Spinal cord (tissue), 10 donors: ENCODE measurements at places on chromosomes 6 and 20.

GRCh38 chr6:20680697-20681165 lies 146.5 kb downstream of the CDKAL1 start:
- no peak for DNase-seq

DNA sequence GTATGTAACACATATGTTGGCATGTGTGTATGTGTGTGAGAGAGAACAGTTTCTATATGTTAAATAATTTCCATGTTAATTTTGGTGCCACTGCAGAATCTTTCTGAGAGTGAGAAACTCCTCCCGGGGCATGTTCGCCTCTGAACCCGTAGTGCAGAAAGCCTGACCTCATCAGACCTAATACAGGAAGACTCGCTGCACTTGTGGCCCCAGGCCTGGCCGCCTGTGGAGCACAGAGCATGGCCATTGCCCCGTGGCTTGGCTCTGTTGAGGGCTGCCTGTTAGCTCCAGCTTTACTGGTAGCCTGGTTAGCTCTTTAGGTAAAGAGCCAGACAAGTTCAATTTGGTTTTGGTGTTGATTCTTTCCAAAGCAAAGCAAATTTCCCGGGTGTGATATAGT lies 25.5 kb downstream of the FARS2 start:
- no peak for DNase-seq

DNA sequence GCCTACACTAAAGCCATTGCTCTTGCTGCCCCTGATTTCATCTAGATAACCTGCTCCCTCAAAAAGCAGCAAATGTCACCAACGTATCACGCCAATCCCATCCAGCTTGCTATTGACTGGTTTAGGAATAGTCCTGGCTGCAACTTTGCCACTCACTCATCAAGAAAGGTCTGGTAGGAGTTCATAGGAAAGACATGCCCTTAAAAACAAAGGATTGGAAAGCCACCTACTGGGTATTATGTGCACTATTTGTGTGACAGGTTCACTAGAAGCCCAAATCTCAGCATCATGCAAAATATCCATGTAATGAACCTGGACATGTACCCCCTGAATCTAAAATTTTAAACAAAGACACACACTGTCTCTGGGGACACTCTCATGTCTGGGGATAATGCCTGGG lies 170.4 kb upstream of the COL21A1 start:
- no peak for DNase-seq

DNA sequence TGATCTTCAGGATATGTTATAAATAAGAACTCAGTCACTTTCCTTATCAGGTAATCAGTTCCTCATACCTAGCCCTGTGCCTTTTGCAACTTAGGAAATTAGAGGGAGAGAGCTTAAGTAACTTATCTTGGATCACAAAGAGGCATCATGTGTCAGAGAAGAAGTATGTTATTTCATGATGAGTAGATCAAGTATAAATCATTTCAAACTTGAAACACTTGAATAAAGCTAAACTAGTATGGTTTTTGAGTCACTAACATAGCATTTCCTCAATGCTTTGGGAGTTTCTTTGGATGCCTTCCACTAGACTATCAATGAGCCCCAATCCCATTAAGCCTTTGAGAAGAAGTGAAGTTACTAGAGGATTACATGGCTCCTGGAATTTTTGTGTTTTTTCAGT lies 102.6 kb upstream of the TNFAIP3 start:
- DNase-seq = no peak

GRCh38 chr20:33832103-33832804 lies 21.1 kb downstream of the CHMP4B start:
- DNase-seq = no peak

- no peak for DNase-seq
These were observed 40.0 kb downstream of the IRF4 start for GRCh38 chr6:431504-431903.

DNA sequence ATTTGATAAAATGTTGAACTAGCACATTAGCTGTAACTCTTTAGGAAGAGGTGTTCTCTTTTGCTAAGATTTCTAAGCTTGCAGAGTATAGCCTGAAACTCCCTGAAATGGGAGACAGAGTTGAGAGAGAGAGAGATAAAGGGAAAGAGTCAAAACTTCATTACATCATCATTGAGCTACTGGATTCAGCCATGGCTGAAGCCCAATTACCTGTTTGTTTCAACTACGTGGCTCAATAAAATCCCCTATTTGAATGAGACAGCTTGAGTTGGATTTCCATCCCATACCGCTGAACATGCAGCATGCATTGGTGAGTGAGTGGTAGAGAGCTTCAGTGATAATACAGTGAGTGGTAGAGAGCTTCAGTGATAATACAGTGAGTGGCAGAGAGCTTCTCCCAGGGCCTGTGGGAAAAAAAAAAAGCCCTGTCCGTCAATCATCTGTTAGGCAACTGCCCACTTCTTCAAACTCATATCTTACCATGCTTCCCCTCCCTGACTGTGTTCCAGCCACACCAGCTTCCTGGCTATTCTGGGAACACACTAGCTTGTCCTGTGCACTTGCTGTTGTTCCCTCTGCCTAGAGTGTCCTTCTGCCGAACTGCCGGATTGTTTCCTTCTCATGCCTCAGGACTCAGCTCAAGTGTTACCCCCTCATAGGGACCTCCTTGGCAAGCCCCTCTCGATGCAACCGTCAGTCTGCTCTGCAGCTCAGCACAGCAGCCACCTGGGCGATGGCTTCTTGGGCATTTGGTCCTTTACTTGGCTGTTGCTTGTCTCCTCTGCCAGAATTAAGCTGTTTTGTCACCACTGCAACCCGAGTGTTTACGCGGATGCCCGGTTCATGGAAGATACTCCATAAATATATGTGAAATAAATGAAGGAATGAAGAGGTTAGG lies 91.3 kb upstream of the EYA2 start:
- DNase-seq = no peak

GRCh38 chr6:144500892-144501291 lies 215.8 kb downstream of the UTRN start:
- DNase-seq = no peak

GRCh38 chr20:32609111-32609773 lies 24.1 kb upstream of the NOL4L start:
- DNase-seq = no peak

- no peak for DNase-seq
These were observed 84.2 kb upstream of the CNKSR3 start for GRCh38 chr6:154594496-154595198.

GRCh38 chr6:140039364-140039763 lies 664.9 kb upstream of the CITED2 start:
- DNase-seq = no peak

DNA sequence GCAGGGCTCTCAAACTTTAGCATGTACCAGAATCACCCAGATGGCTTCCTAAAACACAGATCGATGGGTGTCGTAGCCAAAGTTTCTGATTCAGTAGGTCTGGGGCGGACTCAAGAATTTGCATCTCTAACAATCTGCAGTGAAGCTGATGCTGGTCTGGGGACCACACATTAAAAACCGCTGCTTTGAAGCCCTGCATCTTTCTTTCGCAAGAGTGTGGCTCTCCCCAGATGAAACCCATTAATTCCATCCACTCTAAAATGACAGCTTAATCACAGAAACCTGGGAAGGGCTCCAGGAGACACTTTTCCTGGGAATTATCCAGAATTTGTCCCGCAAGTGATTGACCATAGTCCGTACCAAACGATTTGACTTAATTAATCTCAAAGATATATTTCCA lies 319.8 kb upstream of the PLCB4 start:
- no peak for DNase-seq

- DNase-seq = no peak
These were observed 33.5 kb upstream of the ADIG start for GRCh38 chr20:38547288-38548085.

DNA sequence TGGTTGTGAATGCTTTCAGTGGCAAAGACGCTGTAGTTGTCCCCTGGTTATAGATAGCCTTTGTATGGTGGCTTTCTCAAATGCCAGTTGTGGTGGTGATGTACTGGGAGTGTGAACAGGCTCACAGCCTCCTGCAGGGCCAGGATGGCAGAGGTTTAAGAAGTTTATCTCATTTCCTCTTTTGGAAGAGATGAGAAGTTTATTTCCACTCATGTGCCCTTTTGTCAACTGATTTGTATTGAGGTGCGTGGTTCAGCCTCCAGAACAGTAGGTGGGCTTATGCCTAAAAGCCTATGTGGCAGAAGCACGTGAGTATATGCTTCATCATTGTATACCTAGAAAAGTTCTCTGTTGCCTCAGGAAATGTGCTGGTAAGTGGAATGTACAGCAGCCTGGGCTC lies 13.7 kb upstream of the ZFP57 start:
- no peak for DNase-seq

DNA sequence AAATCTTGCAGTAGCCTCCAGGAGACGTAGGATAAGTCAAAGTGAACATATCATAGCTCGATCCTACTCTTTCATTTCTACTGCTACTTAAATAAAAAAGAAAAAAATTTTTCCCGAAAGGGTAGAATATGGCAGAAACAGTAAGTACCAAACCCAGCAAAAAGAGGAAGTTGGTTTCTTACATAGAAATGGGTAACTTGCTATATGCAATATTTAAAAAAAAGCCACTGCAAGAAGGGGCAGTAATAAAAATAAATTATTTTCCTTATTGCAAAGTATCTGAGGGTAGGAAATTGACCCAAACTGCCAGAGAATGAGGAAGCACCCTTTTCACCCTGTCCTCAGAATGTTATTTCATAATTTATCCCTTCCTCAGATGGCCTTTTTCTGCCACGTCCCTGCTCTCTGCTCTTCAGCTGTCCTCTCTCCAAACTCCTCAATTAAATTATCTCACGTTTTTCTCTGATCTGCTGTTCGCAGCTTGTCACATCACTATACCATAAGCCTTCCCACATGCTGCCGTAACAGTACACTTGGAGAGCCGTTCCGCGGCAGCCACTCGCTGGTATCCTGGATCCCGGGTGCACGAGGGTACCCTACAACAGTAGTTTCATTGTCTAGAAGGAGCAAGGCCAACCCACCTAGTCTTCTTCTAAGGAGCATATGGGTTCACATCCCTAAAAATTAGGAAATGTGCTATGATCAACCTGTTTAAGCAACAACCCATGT lies 149.6 kb downstream of the BACH2 start:
- DNase-seq = peak; percentile 75

GRCh38 chr6:52760105-52760765 lies 3.0 kb downstream of the GSTA2 start:
- no peak for DNase-seq

GRCh38 chr20:60058879-60059278 lies 100.7 kb downstream of the CDH26 start:
- no peak for DNase-seq

GRCh38 chr20:38315290-38315966 lies 11.5 kb downstream of the BPI start:
- no peak for DNase-seq

DNA sequence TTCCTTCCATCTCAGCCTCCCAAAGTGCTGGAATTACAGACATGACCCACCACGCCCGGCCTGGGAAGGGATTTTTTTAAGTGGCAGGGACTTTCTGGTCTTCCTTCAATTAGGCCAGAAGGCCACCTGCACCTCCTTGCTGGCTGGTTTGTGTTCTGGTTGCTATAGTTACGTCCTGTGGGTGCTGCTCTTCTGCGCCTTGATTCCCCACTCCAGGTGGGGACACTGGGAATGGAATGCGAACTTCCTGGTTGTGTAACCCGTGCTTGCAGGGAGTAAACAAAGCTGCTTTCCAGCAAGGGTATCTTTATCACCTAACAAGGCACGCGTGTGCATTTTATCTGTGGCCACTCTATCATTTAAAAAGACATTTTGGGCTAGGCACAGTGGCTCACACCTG lies 117.7 kb downstream of the PLEKHG1 start:
- DNase-seq = no peak

- DNase-seq = no peak
These were observed 16.8 kb downstream of the IL17F start for GRCh38 chr6:52227495-52227894.

DNA sequence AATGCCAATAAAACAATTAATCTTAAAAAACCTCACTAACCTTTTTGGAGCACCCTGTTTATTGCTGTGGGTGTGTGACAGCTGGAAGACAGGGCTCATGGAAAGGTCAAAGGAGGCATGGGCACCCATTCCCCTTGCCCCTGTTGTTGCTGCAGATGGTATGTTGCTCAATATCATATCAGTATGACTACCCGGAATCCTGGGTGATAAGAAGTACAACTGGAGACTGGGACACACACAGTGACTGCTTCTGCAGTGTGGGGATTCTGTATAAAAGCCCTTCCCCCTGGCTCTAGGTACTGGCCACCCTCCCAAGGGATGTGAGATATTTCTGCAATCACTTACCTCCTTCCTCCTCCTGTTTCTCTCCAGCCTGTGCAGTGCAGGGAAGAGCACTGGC lies 47.3 kb upstream of the IL20RA start:
- DNase-seq = no peak

DNA sequence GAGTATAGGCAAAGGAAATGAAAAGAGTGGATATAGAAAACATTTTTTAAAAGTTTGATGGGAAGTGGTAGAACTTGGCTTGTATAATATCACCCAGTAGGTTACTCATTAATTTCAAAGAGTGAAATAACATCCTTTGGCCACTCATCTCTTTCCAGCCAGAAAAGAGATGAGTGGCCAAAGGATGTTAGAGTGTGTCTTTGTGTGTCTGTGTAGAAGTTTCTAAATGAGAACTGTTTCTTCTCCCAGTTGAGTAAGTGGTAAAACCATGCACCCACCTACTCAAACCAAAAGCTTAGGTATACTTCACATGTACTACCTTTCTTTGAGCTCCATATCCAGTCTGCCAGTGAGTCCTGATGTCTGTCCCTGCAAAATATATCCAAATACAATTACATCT lies 47.7 kb upstream of the TMEM244 start:
- DNase-seq = no peak

- no peak for DNase-seq
These were observed 199.3 kb upstream of the SHLD1 start for GRCh38 chr20:5550733-5551529.

DNA sequence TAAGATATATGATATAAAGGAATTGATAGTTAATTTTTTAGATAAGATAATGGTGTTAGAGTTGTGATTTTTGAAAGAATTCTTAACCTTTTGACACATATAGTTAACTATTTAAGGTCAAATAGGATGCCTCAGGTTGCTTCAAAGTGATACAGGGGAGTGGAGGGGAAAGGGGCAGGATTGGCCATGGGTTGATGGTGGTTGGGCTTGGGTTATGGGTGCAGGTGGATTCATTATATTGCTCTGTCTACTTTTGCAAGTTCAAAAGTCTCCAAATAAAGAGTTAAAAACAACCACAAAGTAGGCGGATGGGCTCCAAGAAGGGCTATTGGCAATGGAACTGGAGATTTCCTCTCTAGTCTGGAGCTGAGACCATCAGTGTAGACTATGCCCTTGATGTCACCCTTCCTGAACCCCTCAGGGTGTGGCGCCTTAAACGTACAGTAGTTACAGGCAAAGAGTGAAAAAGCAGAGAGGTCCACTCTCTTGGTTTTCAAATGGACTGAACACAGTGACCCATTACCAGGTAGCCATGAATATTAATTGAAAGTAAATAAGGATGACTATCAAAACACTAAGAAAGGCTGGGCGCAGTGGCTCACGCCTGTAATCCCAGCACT lies 81.2 kb downstream of the PTPN1 start:
- DNase-seq = no peak
